ENCODE measurements at places on chromosomes 4 and X.

GRCh38 chrX:115058276-115058675, 40.9 kb upstream of the IL13RA2 start:
- no peak for DNase-seq

DNA sequence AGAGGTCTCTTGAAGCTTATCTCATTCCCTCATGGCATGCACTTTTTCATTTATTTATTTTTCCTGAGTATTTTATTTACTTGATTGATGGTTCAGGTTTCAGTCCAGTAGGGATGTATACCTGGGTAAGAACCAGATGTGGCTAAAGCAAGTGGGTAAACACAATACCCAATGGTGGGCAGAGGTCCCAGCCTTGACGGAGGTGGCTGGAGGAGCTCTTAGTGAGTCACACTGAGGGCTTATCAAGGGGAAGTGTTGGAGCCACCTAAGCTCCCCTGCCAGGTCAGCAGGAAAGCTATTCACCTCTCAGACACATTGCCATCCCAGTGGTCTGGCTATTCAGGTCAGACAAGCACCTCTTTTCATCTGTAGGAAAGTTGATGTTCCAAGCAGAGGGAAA, 236.2 kb upstream of the MAGEB16 start:
- no peak for DNase-seq

DNA sequence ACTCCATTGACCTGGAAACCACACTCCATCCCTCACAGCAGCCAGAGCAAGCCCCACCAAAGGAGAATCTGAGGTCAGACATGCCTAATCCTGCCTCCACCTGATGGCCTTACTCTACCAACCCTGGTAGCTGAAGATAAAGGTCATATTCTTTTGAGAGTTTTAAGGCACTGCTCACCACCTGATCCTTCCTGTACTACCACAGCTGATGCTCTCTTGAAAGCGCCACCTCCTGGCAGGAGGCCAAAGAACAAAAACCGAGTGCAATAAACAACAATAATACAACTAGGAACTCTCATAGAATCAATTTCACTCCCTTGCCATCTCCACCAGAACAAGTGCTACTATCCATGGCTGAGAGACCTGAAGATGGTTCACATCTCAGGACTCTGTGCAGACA, 301.6 kb downstream of the NAF1 start:
- no peak for DNase-seq

- DNase-seq = no peak
Measured at GRCh38 chrX:10062980-10063379, 93.8 kb upstream of the CLCN4 start.

- DNase-seq = no peak
Measured at GRCh38 chrX:45801554-45801953, 600.9 kb upstream of the DIPK2B start.

DNA sequence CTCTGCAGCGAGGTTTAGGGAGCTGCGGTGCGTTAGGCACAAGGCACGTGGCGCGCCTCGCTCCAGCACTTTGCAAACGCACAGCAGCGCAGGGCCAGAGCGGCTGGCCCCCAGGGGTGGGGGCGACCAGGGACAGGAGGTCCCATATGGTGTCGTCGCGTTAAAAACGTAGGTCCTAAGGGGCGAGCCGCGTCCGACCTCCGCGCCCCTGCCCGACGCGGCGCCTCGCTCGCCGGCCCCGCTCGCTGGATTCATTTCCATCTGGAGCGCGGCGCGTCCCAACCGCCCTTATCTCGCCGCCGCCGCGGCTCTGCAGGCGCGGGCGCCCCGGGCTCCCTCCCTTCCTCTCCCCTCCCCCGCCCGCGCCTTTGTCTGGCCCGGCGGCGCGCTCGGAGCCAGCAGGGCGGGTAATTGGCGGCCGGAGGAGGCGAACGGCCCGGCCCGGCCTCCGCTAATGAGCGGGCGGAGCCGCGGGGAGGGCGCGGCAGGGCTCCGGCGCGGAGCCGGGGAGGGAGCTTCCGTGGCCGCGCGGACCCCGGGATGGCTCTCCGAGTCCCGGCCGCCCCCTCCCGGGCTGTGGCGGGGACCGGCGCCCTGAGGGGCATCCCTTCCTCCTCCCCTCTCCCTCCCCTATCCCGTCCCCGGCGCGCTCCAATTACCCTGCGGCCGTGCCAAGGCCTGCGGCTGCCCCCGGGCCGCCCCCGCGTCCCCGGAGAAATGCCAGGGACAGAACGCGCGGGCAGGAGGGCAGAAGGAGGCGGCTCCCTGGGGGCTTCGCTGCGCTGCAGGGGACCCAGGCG, 409.0 kb downstream of the BCOR start:
- DNase-seq = no peak

GRCh38 chr4:152591396-152591795, 55.5 kb upstream of the FBXW7 start:
- no peak for DNase-seq

GRCh38 chrX:130120321-130120731, 10.0 kb upstream of the ELF4 start:
- DNase-seq = no peak

All from stimulated activated CD8-positive, alpha-beta memory T cell treated with anti-CD3 and anti-CD28 coated beads, Interleukin-15, amount 100 ng/mL, for 1 hour (primary cell).